Subcutaneous preadipocyte (primary cell): ENCODE measurements at places on chromosomes 2 and 18. TPM values are rescaled to one million over a fixed set of nuclear protein-coding genes. Genes with fewer than 3 reads are reported as not detected.

Gene MROH2A
- not detected in 2 replicates for total RNA-seq

Gene PRSS56
- total RNA-seq = not detected in 2 replicates

Gene CIB4
- not detected in 2 replicates for total RNA-seq

Gene SP5
- not detected in 2 replicates for total RNA-seq

Gene SERPINB10
- 0.20 TPM in 1 of 2 replicates, not detected in the other for total RNA-seq

Gene SETBP1
- total RNA-seq = 2.7 and 4.8 TPM in 2 replicates

Gene WDR12
- total RNA-seq = 40.5 and 44.8 TPM in 2 replicates

Gene HOXD3
- total RNA-seq = 2.2 TPM in 2 replicates

Gene CYTIP
- total RNA-seq = not detected in 2 replicates

Gene ERFE
- 7.0 and 8.0 TPM in 2 replicates for total RNA-seq

Gene C1QL2
- not detected in 2 replicates for total RNA-seq

Gene SLC9A2
- under 0.01 TPM in 2 replicates for total RNA-seq

Gene LONRF2
- total RNA-seq = under 0.01 TPM in 2 replicates

Gene IL1F10
- not detected in 2 replicates for total RNA-seq

Gene SPAG16
- total RNA-seq = 18.2 and 23.5 TPM in 2 replicates

Gene CNRIP1
- total RNA-seq = 36.0 and 40.1 TPM in 2 replicates

Gene NEU4
- not detected in 2 replicates for total RNA-seq

Gene RPE
- 71.9 and 72.0 TPM in 2 replicates for total RNA-seq

Gene TMEM169
- 0.37 TPM in 1 of 2 replicates, not detected in the other for total RNA-seq

Gene CNGA3
- under 0.01 TPM in 2 replicates for total RNA-seq

Gene DOK6
- 0.37 TPM in 1 of 2 replicates, not detected in the other for total RNA-seq

Gene ADRA2B
- not detected in 2 replicates for total RNA-seq

Gene NT5C1B
- not detected in 2 replicates for total RNA-seq

Gene CACNB4
- total RNA-seq = 0.37 and 0.39 TPM in 2 replicates

Gene NR4A2
- under 0.01 and 0.39 TPM in 2 replicates for total RNA-seq

Gene KCNIP3
- 2.9 and 3.1 TPM in 2 replicates for total RNA-seq

Gene HNRNPA3
- 32.7 and 38.9 TPM in 2 replicates for total RNA-seq

Gene REG3A
- not detected in 2 replicates for total RNA-seq

Gene NETO1
- not detected in 2 replicates for total RNA-seq

Gene CD8B
- total RNA-seq = not detected in 2 replicates

Gene DNAH6
- under 0.01 and 0.37 TPM in 2 replicates for total RNA-seq

Gene POTEE
- not detected in 2 replicates for total RNA-seq

Gene STPG4
- total RNA-seq = under 0.01 and 0.20 TPM in 2 replicates

Gene MARCHF4
- under 0.01 and 1.6 TPM in 2 replicates for total RNA-seq

Gene LYPD6
- total RNA-seq = under 0.01 TPM in 2 replicates

Gene PROKR1
- total RNA-seq = under 0.01 TPM in 1 of 2 replicates, not detected in the other

Gene KCNK3
- total RNA-seq = under 0.01 TPM in 1 of 2 replicates, not detected in the other

Gene CREG2
- under 0.01 and 0.78 TPM in 2 replicates for total RNA-seq

Gene TCF23
- total RNA-seq = not detected in 2 replicates

Gene COL5A2
- 186 and 225 TPM in 2 replicates for total RNA-seq

Gene RNF138
- 32.0 and 38.7 TPM in 2 replicates for total RNA-seq

Gene SLC19A3
- 1.4 and 1.8 TPM in 2 replicates for total RNA-seq

Gene TBR1
- under 0.01 TPM in 2 replicates for total RNA-seq

Gene RAMP1
- total RNA-seq = 0.73 TPM in 1 of 2 replicates, not detected in the other

Gene CCDC121
- total RNA-seq = 0.73 and 1.2 TPM in 2 replicates

Gene LDLRAD4
- 0.39 and 0.73 TPM in 2 replicates for total RNA-seq
